NCI-H524 treated with DMSO at 0.1 percent for 48 hours (cell line): ENCODE measurements at places on chromosomes 16 and 17.

DNA sequence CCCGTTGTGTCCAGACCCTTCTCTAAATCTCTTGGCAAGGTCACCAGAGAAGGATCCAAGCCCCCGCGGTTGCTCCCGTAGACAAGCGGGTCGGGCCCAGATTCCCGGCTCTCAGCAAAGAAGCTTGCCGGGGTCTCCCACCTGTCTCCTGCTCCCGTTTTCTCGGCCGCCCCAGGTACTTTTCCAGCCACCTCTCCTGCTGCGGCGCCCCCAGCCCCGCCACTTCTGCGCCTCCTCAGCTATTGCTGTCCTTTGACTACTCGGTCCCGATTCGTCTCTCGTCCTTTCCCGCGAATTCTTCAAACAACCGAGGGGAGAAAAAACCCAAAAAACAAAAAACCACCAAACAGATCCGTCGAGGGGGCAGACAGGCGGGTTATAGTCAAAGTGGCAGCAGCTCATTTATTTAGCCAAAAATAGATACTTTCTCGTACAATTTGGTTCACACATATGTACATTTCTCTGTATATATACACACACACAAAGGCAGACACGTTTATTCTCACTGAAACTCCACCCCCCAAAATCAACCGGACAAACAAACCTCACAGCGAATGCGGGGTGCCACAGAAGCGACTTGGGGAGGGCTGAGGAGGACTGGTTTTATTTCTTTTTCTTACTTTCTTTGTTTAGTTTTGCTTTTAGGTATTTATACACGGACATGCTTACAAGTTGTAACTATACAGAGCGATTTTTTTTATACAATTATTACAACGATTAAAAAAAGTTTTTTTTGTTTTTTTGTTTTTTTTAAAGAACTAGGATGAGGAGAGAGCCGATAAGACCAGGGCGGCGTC lies 3.5 kb downstream of the IRX3 start:
- no peak for DNase-seq

- DNase-seq = no peak
Measured at GRCh38 chr16:22013486-22013885, 5.6 kb downstream of the MOSMO start.

GRCh38 chr16:17370223-17370707 lies 100.5 kb downstream of the XYLT1 start:
- no peak for DNase-seq

- DNase-seq = no peak
Measured at GRCh38 chr16:85935974-85936760, 37.2 kb downstream of the IRF8 start.

- DNase-seq = peak; percentile 29
Measured at GRCh38 chr17:50919321-50920040, 53.3 kb upstream of the TOB1 start.

GRCh38 chr16:70781800-70782199 lies 19.2 kb downstream of the VAC14 start:
- no peak for DNase-seq

GRCh38 chr17:61485067-61485775 lies 33.0 kb downstream of the TBX4 start:
- no peak for DNase-seq

GRCh38 chr16:29747947-29748759 lies 2.4 kb upstream of the C16orf54 start:
- DNase-seq = no peak

GRCh38 chr17:75491680-75492079 lies 23.7 kb downstream of the CASKIN2 start:
- DNase-seq = no peak
